ENCODE measurements at places on chromosomes 7 and 10.

DNA sequence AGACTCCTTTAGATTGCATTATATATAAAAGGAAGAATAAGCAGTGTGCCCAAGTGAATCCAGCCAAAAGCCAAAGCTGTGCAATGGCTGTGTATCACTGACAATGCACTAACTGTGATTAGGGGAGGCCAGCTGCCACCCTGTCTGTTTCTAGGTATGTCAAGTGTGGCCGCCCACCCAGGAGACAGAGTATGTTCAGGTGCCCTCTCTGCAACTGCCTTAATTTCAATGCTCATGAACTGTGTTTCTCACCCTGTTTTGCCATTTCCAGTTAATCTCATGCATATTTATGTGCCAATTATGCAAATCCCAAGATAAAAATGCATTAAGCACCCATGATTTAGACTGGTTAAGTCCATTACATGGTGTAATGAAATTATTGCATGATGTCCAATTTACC, 159.4 kb downstream of the FRMD4A start:
- DNase-seq: no peak

- no peak for DNase-seq
Observed at GRCh38 chr7:96959135-96959534, 46.2 kb upstream of the DLX6 start.

DNA sequence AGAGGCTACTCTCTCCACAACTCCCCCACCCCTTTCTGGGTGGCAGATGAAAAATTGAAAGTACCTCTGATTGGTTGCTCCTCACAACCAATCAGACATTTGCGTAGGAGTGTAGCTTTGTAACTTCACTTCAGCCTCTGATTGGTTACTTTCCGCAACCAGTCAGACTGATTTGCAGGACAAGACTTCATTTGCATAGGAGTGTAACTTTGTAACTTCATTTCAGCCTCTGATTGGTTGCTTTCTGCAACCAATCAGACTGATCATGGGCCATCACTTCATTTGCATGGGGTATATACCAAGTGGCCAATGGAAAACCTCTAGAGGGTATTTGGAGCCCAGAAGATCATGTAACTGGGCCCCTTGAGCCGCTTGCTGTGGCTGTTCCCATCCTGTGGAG, 25.6 kb downstream of the CDNF start:
- no peak for DNase-seq

DNA sequence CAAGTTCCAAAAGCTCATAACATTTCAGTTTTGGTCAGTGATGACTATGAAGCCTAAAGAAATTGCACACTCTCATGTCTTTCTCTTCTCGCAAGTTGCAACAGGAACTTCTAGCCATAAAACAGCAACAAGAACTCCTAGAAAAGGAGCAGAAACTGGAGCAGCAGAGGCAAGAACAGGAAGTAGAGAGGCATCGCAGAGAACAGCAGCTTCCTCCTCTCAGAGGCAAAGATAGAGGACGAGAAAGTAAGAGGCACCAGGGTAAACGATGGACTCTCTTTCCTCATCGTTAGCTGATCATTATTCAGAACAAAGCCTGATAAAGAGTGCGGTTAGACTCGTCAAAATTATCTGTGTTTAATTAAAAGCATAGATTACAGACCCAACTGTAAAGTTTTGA, 94.7 kb downstream of the HDAC9 start:
- DNase-seq: no peak

GRCh38 chr10:103578782-103579382, 85.4 kb downstream of the NEURL1 start:
- no peak for DNase-seq

DNA sequence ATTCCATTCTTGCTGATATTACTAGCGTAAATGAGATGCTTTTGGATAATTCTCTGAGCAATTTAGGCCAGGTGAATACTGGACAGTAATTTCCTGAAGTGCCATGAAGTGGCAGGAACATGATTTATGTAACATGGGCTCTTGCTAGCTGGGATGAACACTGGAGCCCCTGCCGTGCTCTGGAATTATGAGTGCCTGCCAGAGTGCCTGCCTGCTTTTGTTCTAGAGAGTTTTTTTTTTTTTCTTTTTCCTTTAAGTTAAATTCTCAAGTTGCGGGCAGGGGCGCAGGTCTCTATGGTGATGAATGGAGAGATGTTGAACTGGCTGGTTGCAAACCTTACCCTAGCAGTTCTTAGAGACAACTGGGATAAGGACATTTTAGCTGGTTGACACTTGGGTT, 165.9 kb downstream of the AUTS2 start:
- DNase-seq: no peak

DNA sequence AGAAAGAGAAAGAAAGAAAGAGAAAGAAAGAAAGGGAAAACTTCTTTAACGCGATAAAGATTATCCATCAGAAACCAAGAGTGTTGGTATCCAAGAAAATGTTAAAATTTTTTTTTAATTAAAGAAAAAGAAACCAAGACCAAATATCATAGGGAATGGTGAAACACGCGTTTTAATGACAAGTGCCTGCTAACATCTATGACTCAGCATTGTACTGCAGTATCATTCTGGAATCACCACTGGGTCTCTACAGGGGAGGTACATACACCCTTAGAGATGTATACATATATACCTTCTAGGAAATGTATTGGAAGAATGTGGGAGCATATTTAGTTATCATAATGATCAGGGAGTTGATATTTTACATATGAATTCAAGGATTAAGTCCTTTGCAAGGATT, 32.1 kb upstream of the PIK3AP1 start:
- DNase-seq: no peak

DNA sequence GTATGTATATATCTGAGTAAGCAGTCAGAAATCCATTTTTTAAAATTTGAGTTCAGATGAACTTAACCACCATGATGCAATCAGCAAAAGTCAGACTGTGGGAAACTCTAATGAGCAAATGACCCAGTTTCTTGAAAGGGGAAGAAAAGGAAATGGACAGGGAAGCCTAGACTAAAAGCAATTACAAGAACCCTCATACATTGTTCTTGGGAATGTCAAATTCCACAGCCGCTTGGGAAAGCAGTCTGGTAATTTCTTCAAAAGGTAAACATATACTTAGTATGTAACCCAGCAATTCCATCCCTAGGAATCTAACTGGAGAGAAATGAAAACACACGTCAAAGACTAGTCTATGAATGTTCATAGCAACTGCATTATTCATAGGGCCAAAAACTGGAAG, 16.4 kb upstream of the FOXK1 start:
- no peak for DNase-seq

GRCh38 chr10:58331646-58332045, 3.2 kb upstream of the UBE2D1 start:
- DNase-seq: no peak

DNA sequence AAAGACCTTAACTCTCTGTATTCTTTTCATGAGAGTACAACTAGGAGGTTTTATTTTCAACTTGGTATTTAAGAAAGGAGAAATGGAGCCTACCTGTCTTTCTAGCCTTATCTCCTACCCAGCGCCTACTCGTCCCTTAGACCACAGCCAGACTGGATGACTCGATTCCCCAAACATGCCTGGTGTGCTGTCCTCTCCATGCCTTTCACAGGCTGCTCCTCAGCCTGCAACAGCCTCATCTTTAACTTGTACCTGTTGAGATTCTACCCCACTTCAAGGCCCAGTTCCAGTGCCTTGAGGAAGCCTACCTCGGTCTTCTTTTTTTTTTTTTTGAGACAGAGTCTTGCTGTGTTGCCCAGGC, 29.4 kb downstream of the CPA1 start:
- DNase-seq: no peak

GRCh38 chr10:60441515-60441914, 51.8 kb upstream of the ANK3 start:
- DNase-seq: no peak

DNA sequence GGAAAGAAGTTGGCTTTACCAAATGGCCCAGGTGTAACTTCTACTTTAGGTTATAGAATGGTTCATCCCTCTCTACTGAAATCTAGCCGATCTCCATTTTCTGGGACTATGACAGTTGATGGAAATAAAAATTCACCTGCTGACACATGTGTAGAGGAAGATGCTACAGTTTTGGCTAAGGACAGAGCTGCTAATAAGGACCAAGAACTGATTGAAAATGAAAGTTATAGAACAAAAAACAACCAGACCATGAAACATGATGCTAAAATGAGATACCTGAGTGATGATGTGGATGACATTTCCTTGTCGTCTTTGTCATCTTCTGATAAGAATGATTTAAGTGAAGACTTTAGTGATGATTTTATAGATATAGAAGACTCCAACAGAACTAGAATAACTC, 43.6 kb downstream of the CCSER2 start:
- no peak for DNase-seq

- no peak for DNase-seq
Observed at GRCh38 chr10:27188259-27188658, 33.1 kb downstream of the MASTL start.

DNA sequence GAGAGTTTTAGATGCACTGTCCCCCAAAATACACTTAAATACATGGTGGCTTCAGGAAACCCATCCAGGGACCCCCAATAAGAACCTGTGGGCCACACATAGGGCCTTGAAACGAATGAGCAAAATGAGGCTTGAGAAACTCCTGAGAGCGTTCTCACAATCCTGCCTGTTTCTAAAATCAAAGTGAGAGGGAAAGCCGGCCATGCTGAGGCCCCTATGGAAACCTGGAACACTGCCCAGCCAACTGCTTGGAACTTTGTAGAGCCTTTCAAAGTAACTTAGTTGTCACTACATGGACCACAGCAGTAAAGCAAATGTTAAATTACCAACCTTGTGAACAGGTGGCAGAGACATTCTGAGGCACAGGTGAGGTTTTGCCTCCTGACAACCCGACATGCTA, 13.4 kb downstream of the SGMS1 start:
- no peak for DNase-seq

All from activated CD4-positive, alpha-beta T cell treated with anti-CD3 and anti-CD28 coated beads, Interleukin-2, amount 50 U/mL, for 48 hours (primary cell).